ENCODE measurements at places on chromosomes 2 and 18. TPM values are rescaled to one million over a fixed set of nuclear protein-coding genes. Genes with fewer than 3 reads are reported as not detected.

SULT6B1 gene
- not detected for total RNA-seq

- no peak for DNase-seq
Observed at GRCh38 chr2:237744270-237744612, 54.3 kb upstream of the RBM44 start.

IL18RAP gene
- total RNA-seq = 0.64 TPM

- DNase-seq = no peak
Observed at GRCh38 chr2:206727287-206727686, 9.1 kb upstream of the DYTN start.

IHH gene
- 1.0 TPM for total RNA-seq

GRCh38 chr2:341017-341542, 53.2 kb upstream of the ALKAL2 start:
- no peak for DNase-seq

GRCh38 chr2:219676586-219676985, 49.2 kb downstream of the SLC4A3 start:
- no peak for DNase-seq

DNA sequence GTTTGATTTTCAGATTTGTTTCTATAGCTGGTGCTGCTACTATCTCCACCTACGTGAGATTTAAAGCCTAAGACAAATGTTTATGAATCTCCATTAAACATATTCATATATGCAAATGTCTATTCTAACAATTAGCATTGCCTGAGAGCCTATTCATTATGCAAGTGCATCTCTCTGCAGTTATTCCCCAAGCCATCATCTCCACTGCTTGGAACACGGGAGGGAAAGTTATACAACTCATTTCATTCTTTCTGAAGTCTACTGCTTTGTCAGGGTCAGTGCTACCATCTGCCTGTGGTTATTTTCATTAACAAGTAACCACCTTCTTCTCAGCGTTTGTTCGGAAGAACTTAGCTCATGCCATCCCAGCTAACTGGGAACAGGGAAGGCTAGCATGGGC, 188.8 kb upstream of the REV1 start:
- no peak for DNase-seq

Data from left lung (tissue), 14 donors.